ENCODE measurements at places on chromosomes 7 and 10. TPM values are rescaled to one million over a fixed set of nuclear protein-coding genes. Genes with fewer than 3 reads are reported as not detected.
A peak's percentile ranks its signal among the peaks of the same experiment; 100 is the strongest.

- DNase-seq: no peak
Measured at GRCh38 chr7:66957595-66958290, 36.7 kb downstream of the TMEM248 start.

- DNase-seq: no peak
Measured at GRCh38 chr7:85135977-85136376, 50.9 kb downstream of the SEMA3D start.

Gene SPDYE11
- total RNA-seq: not detected

DNA sequence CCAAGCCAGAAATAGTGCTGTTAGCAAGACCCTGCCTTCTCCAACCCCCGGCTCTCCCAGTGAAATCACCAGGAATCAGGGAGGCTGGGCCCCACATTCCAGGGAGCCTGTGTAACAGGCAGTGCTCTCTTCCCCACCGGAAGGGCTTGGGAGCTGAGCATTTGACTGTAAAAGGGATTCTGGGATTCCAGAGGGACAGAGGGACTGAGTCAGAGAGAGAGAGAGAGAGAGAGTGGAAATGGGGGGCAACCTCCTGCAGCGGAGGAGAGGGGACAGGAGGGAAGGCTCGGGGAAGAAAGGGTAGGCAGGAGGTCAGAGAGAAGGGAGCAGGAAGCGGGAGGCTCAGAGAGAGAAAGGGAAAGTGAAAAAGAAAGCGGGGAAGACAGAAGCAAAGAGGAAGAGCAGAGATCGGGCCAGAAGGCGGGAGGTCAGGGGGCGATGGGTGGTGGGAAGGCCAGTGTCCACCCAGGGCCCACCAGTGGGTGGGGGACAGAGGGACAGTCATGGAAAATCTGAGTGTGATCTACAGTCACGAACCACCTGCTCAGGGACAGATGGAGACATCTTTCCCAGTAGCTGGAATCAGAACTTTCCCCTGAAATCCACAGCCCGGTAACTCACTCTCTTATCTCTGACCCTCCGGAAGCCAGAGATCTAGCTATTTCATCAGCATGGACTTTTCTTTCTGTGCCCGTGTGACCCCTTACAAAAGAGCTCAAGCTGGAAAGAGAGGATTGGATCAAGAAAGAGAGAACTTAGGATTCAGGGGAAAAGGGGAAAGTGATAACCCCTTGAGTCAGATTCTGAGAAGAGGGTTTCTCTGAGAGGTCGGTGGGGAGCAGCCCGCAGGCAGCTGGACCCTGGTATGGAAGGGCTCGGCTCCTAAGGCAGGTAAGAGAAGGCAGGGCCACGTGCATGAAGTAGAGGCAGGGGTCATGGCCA, 4.6 kb upstream of the SERPINE1 start:
- peak; percentile 75 for DNase-seq

- no peak for DNase-seq
Measured at GRCh38 chr7:44396931-44397545, 71.6 kb upstream of the CAMK2B start.

All from left ventricle myocardium inferior (tissue), 1 donor.